ENCODE measurements at places on chromosomes 7 and 10. TPM values are rescaled to one million over a fixed set of nuclear protein-coding genes. Genes with fewer than 3 reads are reported as not detected.

The TPST1 gene
- total RNA-seq, result 16.5 TPM

The ZNF853 gene
- total RNA-seq, result 1.9 TPM

The GPR85 gene
- total RNA-seq, result 0.13 TPM

The HTR5A gene
- total RNA-seq, result not detected

The BAZ1B gene
- total RNA-seq, result 59.8 TPM

The GUSB gene
- total RNA-seq, result 70.3 TPM

The AKR1C8 gene
- total RNA-seq, result 0.16 TPM

The ACSM6 gene
- total RNA-seq, result not detected

Measured in bladder microvascular endothelial cell (primary cell).